ENCODE measurements at places on chromosomes 1 and 21.

DNA sequence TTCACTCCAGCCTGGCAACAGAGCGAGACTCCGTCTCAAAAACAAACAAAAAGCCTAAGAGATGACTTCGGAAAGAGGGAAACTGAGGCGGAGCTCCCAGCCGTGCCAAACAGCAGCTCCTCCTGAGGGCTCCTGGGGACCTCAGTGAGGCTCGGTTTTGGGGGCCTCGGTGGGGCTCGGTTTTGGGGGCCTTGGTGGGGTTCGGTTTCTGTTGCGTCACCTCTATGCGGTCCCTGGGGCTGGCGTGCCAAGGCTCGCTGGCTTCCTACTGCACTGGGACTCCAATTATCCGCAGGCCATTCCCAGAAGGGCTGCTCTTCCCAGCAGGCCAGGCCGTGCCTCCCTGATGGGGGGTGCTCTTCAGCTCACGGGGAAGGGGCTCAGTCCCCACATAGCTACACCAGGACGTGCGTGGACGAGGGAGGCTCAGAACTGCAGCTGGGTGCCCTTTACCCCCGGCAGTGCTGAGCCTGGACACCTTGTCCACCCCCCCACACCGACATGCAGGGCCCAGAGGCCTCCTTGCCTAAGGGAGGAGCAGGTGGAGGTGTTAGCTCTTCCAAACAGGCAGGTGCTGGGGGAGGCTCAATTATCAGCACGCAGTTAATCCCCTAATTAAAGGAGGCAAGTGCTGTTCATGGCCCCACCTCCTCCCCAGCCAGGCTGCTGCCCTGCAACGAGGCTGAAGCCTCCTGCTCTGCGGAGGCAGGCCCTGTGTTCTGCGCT, 5.1 kb upstream of the C1orf159 start:
- DNase-seq, result no peak

GRCh38 chr1:219365451-219365850, 191.8 kb downstream of the LYPLAL1 start:
- DNase-seq, result no peak

DNA sequence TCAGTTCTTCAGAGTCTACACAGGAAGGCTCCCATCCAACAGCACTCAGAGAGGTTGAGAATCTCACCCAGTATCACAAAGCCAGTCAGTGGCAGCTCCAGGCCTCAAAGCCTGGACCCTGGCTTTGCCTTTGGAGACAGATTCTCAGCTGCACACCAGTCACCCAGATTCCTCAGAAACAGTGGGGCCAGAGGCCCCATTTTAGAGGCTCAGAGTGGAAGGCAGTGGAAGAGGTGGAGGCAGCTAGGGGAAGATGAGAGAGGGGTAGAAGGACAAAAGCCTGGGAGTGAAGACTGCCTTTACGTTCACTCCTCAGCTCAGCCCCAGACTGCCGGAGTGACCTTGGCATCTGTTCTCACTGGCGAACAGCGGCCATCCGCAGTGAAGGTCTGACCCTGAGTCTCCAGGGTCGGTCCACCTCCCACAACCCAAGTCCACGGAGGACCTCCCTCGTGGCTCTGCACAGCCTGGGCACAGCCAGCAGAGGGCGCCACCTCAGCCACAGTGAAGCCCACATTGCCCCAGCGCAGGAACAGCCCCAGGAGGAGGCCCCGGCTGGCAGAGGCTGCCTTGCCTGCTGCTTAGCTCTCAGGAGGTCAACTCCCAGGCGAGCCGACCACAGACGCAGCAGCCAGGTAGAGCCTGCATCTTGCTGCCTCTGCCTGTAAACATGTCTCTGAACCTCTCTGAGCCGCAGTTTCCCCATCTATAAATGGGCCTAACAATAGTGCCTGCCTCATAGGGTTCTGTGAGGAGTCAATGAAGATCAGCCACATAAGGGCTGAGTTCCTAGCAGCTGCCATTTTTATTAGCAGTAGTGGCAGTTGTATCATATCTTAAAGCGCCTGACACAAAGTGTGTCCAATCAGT, 5.9 kb upstream of the FNDC5 start:
- DNase-seq, result no peak

DNA sequence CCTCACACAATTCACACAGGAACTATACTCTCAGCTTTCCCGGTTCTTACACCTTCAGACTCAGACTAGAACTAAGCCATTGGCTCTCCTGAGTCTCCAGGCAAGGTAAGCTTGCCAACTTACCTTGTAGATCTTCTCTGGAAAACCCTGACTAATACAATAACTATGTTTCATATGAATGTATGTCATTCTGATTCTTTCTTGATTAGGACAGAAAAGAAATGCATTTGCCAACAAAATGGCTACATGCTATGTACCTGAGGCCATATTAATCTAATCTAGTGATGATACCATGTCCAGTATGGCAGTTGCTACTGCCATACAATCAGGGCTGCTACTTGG, 9.8 kb upstream of the ZSWIM5 start:
- no peak for DNase-seq

- DNase-seq, result no peak
These were observed 152.2 kb upstream of the RUNX1 start for GRCh38 chr21:35201288-35201687.

GRCh38 chr1:85137660-85138059, 63.2 kb downstream of the SYDE2 start:
- DNase-seq, result no peak

DNA sequence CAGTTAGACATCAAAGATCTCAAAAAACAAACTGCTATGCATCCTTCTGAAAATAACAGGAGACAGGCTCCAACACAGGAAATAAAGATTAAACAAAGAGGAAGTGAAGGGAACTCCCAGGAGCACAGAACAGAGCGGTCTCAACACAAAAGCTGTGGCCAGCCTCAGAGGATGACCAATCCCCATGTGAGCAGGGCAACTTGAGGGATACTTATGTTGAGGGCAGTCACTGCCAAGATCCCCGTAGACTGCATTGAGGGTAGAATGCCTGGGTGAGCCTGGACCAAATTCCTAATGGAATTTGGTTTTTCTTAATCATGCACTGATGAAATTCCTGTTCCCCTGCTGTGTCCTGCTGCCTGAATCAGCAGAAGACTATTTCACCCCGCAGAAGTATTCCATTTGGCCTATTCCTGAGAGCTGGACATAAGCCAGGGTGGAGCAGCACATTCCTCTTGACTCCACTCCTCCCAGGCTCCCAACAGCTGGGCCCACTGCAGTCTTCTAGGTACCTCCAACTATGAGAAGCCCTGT, 49.0 kb downstream of the JAK1 start:
- peak; percentile 72 for DNase-seq

All from tibial nerve (tissue), 4 donors.